ENCODE measurements at places on chromosomes 7 and 10.

DNA sequence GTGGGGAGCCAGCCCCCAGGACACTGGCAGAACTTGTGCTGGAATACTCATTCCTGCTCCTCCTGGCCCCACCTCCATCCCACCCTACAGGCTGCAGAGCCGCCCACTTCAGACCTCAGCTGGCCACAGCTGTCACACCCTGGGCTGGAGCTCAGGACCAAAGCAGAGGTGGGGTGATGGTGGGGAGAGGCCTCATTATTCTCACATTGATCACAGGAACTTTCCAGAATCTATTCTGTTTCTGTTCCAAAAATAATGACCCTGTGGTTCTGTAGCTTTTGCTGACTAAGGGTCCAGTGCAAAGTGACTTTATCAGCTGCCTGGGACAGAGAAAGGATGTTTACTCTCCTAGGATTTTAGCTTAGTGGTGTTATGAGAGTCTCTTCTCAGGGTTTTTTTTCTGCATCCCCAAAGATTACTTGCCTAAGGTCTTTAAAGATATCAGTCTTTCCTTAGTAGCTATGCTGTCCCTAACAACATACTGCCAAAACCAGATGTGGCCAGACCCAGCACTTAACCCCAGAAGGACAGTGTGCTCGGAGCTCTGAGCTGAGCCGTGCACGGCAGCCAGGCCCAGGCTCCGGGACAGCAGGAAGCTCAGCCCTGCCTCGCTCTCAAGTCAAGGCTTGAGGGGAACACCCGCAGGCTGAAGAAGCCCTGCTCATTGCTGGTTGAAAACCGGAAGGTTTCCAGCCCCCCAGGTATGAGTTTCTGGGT lies 223.3 kb downstream of the MLLT10 start:
- DNase-seq: no peak

DNA sequence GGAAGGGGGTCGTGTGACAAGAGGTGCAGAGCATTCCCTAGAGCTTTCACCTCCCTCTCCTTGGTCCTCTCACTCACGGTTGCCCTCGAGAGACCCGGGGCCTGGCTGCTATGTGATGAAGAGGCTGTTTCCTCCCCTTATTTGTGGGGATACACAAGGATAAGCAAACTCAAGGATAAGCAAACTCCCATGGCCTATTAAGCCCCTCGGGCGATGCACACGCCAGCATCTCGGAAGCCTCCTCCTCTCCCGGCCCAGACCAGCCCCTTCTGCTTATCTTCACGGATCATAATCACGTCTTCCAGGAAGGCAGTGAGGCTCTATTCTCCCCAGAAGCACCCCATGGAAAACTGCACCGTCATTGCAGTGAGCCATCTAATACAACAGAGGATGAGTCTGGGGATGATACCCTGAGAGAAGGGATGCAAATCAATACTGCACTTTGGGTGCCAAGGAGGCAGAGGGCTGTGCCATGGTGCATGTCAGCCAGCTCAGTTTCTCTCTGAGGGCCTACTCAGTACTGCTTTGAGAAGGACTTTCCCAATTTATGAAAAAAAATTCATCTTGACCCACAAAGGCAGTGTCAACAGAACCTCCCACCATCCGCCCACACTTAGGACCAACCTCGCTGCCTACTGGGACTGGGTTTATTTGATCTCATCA lies 22.2 kb downstream of the TMEM273 start:
- DNase-seq: no peak

GRCh38 chr10:42987121-42987541 lies 89.7 kb upstream of the RET start:
- no peak for DNase-seq

GRCh38 chr10:115084277-115084850 lies 8.8 kb upstream of the ATRNL1 start:
- no peak for DNase-seq

DNA sequence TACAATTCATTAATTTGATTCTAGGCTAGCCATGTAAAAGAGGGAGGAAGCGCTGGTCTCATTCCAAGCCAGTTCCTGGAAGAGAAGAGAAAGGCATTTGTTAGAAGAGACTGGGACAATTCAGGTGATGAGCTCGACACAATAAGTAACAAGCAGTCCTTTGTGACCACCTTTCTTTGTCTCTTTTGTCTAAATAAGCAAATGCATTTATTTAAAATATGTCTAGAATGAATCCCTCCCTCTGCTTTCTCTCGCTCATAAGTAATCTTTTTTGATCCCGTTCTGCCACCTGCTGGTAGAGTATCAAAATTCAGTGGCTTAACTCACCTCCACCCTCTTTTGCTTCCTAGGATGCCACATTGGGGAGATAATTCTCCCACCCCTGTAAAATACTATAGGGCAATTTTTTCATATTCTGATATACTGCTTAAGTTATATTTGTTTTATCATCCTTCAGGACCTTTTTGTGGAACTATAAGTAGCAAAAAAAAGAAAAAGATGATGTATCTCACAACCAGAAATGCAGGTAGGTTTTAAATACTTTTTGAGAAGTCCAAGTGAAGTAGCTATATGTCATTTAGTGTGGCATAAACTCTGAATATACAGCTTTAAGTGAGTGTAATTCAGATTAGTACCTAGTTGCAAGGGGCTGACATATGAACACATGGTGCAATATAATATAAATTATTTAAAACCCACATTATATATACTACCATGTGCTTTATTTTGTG lies 91.5 kb downstream of the GSDME start:
- peak; percentile 38 for DNase-seq

DNA sequence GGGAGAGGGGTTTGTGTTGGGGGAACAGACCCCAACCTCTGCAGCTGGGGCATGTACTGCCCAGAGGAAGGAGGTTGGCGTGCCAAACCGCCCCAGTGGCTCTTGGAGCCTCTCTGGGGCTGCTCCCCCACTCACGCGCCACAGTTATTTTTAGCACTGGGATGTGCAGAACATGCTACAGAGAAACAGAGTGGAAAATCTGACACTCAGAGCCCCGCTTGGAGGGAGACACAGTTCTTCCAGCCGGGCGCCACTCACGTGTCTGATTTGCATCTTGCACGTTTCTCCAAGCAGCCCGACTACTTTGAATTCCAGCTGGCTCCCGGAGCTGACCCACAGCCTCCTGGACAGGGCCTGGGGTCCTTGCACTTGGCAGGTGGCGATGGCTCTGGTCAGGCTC lies 182.0 kb downstream of the RPS24 start:
- no peak for DNase-seq

GRCh38 chr7:23234569-23235296 lies 11.8 kb upstream of the GPNMB start:
- DNase-seq: no peak

DNA sequence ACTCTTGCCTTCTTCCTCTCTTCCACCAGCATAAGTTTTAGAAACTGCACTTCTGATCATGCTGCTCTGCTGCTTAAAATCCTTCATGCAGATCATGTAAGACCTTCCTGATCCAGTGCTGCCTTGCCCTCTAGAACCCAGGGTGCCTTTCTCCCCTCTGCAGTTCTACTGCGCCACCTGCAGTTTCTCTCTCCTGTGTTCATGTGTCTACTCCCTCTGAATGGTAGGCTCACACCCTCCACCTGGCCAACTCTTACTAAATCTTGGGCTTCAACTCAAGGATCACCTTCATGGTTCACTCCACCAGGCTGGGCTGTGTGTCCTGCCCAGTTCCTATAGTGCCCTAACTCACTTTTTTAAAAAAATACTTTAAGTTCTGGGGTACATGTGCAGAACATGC lies 174.6 kb upstream of the ITGB1 start:
- DNase-seq: peak; percentile 24

- no peak for DNase-seq
Measured at GRCh38 chr10:69866688-69867461, 65.2 kb downstream of the COL13A1 start.

GRCh38 chr7:99409806-99410205 lies 1.0 kb downstream of the BUD31 start:
- no peak for DNase-seq

- no peak for DNase-seq
Measured at GRCh38 chr10:131016556-131016955, 295.0 kb downstream of the TCERG1L start.

GRCh38 chr10:114663626-114664025 lies 5.6 kb upstream of the ABLIM1 start:
- no peak for DNase-seq

DNA sequence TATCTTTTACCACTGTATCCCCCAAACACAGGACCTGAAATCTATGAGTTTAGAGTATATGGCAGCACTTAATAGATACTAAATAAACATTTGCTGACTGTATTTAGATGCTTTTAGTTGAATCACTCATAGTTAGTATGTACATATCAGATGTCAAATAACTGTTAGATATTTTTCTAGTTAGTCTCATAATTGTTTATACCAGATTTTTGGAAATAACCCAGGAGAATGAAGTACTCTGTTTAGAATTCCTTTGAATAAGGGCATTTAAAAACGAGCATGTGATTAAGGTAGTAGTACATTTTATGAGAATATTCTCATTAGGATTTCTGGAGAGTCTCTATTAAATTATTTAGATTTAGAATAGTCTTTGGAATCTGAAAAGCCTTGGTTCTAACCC lies 22.3 kb upstream of the ZEB1 start:
- no peak for DNase-seq

- DNase-seq: no peak
Measured at GRCh38 chr7:69596723-69597277, 1.5 kb upstream of the AUTS2 start.

DNA sequence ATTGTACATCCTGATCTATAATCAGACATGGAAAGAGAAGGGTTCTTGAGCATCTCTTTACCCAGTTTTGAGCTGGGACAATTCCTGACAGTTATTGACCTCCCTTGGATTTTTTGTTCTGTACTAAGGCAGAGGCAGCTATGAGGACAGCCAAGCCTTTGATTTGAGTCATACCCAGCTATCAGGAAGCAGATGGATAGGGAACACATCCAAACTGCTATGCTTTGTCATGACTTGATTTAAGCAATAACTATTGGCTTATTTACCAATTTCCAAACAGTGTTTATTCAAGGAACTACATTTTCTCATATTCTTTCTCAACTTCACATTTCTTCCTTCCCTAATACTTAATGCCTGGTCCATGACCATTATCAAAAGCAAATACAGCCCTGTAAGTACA lies 396.4 kb upstream of the STEAP1 start:
- no peak for DNase-seq

- no peak for DNase-seq
Measured at GRCh38 chr10:3548702-3549101, 236.3 kb downstream of the KLF6 start.

- DNase-seq: no peak
Measured at GRCh38 chr7:44224974-44225565, 24.3 kb downstream of the YKT6 start.

- DNase-seq: no peak
Measured at GRCh38 chr10:17064435-17064834, 65.2 kb downstream of the CUBN start.

- DNase-seq: no peak
Measured at GRCh38 chr10:120385992-120386391, 71.0 kb upstream of the PLPP4 start.

DNA sequence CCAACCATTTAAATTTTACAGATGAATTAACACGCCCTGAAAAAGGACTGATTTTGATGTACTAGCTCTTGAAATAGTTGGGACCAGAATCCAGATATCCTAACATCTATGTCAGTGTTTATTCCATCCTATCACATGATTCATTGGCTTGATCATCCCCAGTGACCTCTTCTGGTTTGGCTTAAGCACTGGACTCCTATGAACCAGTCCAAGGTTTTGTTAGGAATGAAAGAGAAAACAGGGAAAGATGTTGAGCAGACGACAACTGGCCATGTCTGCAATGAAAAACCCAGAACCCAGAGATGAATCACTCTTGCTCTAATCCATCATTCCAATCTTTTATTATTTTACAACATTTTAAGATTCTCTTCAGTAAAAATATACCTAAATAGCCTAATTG lies 1080.9 kb downstream of the SORCS1 start:
- no peak for DNase-seq

DNA sequence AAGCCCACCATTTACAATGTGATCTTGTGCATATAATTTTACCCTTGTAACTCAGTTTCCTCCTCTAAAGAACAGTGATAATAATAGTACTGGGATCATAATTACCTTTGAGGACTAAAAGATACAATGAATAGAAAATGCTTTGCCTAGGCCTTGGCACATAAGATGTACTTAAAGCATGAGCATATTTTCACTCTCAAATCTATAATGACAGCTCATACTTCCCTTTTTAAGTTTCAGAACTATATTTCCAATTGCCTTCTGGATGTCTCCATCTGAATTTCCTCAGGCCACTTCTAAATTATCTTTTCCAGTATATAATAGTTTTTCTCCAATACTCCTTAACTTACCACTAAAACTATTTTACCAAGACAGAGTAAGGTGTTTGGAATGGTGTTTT lies 13.3 kb upstream of the ITGB8 start:
- no peak for DNase-seq

DNA sequence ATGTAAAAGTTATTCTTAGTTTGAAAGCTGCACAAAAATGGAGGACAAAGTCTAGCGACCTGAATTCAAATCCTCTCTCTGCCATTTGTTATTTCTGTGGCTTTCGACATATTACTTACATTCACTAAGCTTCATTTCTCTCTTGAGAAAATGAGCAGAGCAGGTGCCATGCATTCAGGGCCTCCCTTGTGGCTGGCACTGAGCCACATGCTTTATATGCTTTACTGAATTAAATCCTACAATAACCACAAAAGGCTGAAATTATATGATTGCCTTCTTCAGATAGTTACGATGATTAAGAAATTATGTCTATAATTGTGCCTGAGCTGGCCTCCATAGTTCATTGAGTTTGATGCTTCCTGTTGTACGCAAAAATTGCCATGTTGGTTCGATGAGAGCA lies 98.7 kb downstream of the NPSR1 start:
- DNase-seq: no peak

DNA sequence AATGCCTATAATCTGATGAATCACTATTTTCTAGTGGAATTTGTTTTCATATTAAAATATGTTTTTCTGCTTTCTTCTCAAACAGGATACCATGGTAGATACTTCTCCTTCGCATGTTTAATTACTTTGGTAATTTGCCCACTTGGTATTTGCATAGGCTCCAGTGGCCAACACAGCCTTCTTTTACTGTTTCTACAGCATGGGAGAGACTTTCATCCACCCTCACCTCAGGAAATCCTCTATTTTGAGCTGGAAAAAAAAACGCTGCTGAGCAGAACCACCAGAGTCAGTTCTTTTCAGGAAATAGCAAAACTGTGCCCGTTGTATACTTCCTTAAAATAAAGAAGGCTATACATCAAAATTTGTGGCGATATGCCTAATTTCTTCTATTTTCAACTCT lies 213.3 kb downstream of the MDFIC start:
- DNase-seq: no peak

DNA sequence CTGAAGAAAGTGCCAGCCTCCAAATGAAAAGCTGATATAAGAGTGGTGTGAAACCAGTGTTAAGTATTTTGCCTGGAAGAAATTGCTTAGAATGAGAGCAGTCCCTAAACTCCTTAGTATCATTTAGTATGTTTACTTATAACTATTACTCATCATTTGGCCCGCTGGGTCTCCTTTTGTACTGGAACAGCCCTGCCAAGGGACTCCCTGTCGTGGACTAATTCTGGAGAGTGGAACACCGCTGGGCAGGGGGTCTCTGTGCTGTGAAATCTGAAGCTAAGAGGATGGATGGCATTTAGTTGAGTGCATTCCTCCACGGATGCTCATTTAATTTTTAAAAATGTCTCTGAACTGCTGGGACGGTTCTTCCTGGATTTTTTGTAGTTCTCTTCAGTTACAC lies 889.9 kb upstream of the C7orf33 start:
- no peak for DNase-seq

Measured in germinal center (tissue), 1 donor.